ENCODE measurements at places on chromosomes 5 and 9. TPM values are rescaled to one million over a fixed set of nuclear protein-coding genes. Genes with fewer than 3 reads are reported as not detected.
A peak's percentile ranks its signal among the peaks of the same experiment; 100 is the strongest.

- H3K27ac ChIP-seq: no peak overlapping the region
- no peak overlapping the region for H3K4me3 ChIP-seq
- no peaks in the 10 kb centered on the region for H3K27me3 ChIP-seq
Measured at GRCh38 chr5:79133657-79134451, 22.2 kb downstream of the BHMT start.

- no peaks in the 10 kb centered on the region for H3K4me1 ChIP-seq
- H3K4me3 ChIP-seq: no peak overlapping the region
- DNase-seq: no peak
- H3K36me3 ChIP-seq: no peaks in the 10 kb centered on the region
- H3K27ac ChIP-seq: no peak overlapping the region
- H3K27me3 ChIP-seq: no peaks in the 10 kb centered on the region
Measured at GRCh38 chr5:33321026-33321425, 119.7 kb upstream of the TARS1 start.

DNA sequence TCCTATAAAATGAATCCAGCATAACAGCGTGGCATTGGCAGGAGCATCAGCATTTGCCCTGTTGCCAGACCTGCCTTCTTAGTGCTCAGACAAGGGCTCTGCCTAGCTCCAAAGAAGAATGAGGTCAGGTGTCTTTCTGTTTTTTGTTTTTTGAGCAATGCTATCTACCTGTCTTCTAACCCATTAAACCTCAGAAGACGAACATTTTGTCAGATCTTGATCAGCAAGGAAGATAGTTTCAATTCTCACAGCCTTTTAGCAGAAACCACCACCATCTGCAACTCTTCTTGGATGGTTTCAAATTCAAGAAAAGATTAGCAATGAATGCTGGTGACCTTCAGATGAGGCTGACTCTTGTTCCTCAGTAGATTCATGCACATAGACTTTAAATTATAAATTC lies 103.5 kb upstream of the IQGAP2 start:
- H3K4me3 ChIP-seq: no peak overlapping the region
- H3K27ac ChIP-seq: peak overlapping the region; percentile 51
- H3K27me3 ChIP-seq: no peaks in the 10 kb centered on the region
- H3K36me3 ChIP-seq: no peaks in the 10 kb centered on the region
- DNase-seq: no peak

DNA sequence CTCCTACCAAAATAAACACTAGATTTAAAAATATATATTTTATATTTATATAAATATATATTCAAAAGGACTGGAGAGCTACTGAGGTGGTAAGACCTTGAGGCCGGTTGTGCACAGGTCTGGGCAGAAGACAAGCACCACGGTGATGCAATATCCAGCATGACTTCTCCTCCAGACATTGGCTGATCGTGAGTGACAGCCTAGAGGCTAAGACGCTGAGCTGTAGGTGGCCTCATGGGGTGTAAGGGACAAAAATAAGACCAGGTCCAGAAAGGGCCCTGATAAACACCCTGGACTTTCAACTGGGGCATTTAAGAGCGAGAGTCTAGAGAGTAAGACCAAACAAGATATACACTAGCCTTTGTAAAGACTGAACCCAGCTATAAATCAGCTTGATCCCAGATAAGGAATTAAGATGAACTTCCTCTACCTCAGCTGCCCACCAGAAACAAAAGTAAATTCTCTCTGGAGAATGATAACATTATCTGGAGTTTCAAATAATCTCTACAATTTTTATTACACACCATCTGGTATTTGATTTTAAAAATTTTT lies 14.2 kb upstream of the C5orf47 start:
- no peaks in the 10 kb centered on the region for H3K4me1 ChIP-seq
- no peak overlapping the region for H3K4me3 ChIP-seq
- no peaks in the 10 kb centered on the region for H3K36me3 ChIP-seq
- H3K27ac ChIP-seq: no peak overlapping the region
- DNase-seq: no peak

The TNIP1 gene
- total RNA-seq: 118 TPM

All from T-cell (primary cell).